ENCODE measurements at places on chromosomes 1 and 21.

- DNase-seq = peak; percentile 75
These were observed 14.0 kb upstream of the THEMIS2 start for GRCh38 chr1:27858072-27858948.

DNA sequence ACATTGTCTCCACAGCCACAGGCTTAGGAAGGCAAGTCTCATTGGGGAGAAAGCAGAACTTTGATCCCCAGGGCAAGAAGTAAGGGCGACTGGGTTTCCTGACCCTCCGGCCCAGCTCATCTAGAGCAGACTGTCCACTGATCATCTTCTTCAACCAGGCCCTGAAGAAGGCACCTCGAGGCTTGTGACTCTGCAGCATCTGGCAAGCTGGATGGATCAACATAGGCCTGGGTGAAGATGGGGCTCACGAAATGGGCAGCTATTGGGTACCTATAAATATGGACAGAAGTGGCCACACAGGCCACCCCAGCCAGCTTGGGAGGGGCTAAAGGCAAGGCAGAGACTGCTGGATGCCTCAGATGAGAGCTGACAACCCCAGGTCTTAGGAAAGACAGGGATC, 13.0 kb downstream of the TAL1 start:
- DNase-seq = no peak

DNA sequence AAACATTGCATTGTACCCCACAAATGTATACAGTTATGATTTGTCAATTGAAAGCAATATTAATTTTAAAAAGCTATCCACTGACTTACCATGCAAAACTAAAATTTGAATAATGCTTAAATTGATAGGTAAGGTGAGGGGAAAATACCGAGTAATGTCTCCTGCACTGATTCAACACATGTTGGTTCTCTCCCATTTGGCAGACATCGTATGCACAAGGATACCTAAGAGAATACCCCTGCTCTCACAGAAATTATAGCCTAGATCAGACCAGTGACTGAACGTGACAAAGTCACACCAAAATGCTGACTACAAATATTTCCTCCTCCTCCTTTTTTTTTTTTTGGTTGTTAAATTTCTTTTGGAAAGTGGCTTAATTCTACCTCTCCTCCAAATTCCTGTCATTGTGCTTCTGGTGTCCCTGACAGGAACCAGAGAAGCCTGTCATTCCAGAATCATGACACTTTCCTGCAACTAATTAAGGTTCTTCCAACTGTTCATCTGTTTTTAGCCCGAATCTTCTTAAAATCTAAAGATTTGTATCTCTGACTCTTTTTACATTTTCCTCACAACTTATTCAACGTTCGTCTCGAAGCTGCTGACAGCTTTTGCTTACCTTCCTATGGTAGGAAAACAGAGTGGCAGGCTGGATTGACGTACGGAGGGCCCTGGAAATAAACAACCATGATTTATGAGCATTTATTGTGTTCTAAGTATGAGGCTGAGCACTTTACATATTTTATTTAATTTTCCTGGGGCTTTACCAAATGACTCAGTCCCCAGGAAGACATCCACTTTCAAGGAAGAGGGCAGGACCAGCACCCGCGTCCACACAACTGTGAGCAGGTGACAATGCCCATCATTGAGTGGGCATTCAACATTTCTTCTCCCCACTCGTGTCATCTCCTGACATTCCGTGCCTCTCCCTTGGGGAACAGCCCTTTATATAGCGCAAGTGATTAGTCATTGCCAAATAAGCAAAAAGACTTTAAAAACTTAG, 57.9 kb upstream of the KCNE2 start:
- DNase-seq = no peak

DNA sequence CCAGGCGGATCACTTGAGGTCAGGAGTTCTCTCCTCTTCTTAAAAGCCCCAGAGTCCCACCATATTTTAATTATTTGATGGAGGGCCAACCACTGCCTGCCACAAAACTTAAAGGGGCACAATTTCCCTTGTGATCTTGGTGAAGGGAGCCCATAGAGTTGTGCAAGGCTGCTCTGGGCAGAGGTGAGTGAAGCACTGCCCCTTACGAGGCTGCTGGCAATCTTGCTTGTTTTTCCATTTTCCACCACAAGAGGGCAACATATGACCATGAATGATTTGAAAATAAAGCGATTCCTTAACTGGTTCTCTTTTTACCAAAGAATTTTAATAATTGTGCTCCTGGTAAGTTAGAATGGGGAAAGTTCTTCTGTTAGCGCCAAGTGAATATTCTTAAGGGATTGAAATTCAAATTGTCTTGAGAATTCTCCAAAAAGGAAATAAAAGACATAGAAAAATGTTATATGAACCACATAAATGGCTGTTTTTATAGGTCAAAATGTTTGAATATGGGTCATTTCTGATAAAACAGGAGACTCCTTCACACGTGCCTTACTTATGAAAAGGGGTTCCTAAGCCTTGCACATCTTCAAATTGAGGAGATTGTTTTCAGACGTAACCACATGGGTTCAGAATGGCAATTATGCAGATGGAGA, 22.7 kb downstream of the PGM1 start:
- DNase-seq = peak; percentile 41

DNA sequence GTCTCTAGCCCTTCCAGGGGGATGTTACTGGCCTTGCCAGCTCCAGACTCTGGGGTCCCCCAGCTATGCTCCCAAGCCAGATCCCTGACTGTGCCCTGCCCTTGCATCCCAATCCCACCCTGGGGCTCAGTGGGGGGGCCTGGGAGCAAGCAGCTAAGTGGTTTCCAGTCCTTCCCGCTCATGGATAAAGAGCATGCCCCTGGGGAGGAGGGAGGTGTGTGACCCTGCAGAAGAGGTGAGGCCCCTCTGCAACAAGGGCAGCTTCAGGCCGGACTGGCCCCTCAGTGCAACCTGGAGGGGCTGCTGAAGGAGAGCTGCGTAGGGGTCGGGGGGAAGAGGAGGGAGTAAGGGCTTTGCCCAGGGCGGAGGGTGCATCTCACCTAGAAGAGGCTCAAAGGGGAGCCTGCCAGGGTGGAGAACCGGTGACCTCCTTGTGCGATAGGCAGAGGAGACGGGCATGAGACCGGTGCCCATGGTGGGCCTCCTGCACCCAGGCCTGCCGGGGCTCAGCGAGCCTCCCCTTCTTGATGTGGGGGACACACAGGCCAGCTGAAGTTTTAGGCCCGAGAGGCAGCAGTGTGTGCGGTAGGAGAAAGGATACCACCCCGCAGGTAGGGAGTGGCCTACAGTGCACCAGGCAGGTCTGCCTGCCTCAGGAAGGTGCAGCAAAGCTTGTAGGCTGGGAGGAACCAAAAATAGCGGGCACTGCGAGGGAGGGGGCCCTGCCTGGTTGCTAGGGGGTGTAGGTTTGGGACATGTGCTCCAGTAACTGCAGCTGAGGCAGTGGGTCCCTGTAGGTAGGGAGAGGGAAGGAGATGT, 3.1 kb downstream of the OBSCN start:
- DNase-seq = no peak

DNA sequence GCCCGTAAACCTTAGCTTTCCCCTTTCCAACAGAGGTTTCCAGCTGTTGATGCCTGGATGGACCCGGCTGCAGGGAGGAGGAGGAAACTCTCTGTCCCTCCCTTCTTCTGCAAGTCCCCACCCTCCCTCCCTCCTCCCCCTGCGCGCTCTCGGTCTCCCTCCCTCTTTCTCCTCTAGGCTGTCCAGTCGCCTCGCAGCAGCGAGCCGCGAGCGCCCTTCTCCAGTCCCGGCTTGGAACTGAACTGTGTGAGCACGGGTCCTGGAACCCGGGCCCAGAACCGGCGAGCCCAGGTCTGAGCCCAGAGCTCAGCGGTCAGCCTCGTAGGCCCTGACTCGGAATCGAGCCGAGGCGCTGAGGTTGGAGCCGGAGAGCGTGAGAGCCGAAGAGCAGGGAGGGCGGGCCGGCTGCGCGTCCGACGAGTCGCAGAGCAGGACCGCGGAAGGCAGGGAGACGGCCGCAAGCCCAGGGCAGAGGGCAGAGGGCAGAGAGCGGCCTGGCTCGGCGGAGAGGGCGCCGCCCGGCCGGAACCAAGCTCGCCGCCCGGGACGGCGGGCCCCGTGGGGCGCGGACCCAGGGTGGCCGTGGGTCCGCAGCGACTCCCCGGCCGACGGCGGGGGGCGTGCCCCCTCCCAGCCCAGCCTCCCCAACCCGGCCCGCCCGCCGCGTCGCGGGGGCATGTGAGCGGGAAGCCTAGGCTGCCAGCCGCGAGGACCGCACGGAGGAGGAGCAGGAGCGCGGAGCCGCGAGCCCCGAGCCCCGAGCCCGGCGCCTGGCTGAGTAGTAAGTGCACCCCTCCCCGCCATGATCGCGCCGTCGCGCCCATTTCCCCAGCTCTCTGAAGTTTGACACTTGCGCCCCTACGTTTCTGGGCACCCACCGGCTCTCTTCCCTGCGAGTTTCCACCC, at the start of gene SOX13:
Gene SOX13, plus strand, starts transcription at position 185 of the 906 bp plus-strand sequence. CDS start 39,801 bp downstream, outside the sequence.
- DNase-seq = peak; percentile 89
